ENCODE measurements at places on chromosomes 7 and 10.

DNA sequence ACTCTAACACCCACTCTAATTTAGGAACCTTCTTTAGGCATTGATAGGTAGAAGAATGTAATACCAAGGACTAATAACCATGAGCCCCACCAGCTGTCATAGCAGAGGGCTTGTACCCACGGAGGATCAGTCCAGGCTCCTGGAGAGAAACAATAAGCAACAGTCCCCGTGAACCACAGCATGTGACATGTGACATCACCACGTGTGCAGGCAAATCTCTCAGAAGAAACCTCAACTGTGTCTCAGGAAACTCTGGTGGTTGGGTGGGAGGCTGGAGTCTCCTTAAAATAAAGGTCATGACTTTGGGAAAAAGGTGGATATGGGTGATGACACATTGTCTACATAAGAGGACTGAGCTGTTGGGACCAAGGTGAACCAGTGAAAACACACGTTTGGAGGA, 653.9 kb upstream of the FOXK1 start:
- DNase-seq: no peak

DNA sequence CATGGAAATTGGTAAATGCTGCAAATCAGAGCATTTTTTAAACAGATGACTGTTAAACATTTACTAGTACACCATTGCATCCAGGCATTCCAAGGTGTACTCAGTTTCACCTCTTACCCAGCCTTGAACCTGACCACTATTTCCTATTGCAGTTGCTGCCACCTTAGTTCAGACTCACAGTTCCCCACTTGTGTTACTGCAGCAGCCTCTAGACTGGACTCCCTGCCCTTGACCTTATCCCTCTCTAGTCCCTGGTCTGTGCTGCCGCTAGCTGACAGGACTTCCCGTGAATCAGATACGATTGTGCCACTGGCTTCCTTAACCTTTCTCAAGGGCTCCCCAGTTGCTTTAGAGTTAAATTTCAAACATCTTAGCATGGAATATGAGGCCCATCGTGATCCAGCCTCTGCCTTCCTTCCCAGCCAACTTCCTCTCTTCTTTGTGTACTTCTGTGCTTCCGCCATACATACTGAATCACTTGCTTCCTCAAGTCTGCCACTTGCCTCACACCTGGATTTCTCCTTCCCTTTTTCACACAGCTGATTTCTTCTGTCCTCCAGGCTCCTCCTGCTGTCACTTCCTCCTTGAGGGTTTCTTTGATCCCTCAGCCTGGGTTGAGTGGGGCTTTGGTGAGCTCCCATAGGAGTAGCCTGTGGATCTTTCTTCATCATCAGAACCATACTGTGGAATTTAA, 118.7 kb upstream of the GJD4 start:
- DNase-seq: no peak

DNA sequence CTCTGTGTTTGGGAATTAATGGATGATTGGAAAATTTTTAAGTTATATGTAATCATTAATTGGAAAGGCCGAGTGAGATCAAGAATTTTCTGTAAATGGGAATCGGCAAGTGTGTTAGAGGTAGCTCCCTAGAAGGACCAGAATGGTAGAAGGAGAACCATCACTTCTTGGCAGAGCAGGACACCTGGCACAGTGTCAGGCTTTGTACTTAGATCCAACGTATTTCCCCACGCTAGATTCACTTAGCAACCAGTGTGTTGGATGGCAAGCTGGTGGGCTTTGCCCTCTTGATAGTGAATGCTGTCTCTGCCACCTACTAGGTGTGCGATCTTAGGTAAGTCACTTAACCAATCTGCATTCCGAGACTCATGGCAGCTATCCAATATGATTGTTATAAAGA, 107.8 kb upstream of the ZNF438 start:
- DNase-seq: no peak

DNA sequence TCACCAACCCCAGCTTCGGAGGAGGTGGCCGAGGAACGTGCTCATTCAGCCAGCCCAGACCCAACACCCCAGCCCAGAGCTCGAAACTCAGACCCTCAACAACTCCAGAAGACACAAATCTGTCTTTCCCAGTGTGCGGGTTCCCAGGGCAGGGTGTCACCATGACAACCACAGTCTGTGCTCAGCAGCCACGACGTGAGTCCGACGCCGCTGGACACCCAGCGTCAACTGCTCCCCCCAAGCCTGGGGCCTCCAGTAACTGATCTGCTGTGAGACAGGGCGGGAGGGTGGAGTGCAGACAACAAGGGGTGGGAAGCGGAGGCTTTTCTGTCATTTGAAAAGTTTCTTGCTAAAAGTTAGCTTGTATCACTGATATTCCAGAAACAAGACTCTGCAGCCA, 167.2 kb downstream of the MAD1L1 start:
- DNase-seq: no peak

DNA sequence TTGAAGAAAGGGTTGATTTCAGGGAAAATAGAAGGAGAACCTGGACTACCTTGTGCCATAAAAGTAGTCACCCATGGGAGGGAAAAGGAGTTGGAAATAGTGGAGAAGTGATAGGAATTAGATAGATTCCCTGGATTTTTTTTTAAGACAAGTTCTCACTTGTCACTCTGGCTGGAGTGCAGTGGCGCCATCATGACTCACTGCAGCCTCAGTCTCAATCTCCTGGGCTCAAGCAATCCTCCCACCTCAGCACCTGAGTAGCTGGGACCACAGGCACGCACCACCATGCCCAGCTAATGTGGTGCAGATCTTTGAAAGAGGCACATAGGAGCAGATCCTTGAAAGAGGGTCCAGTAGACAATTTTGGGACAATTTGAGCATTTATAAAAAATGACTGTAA, 9.5 kb upstream of the BLNK start:
- DNase-seq: no peak

- DNase-seq: no peak
Observed at GRCh38 chr10:132248455-132249225, 59.1 kb downstream of the STK32C start.

- DNase-seq: no peak
Observed at GRCh38 chr10:97427571-97428179, 1.7 kb downstream of the PGAM1 start.

GRCh38 chr10:110533149-110533548, 34.3 kb upstream of the SMC3 start:
- DNase-seq: no peak

GRCh38 chr7:2199956-2200583, 32.7 kb downstream of the MAD1L1 start:
- DNase-seq: no peak

- DNase-seq: no peak
Observed at GRCh38 chr10:98667081-98667480, 220.3 kb upstream of the HPS1 start.

DNA sequence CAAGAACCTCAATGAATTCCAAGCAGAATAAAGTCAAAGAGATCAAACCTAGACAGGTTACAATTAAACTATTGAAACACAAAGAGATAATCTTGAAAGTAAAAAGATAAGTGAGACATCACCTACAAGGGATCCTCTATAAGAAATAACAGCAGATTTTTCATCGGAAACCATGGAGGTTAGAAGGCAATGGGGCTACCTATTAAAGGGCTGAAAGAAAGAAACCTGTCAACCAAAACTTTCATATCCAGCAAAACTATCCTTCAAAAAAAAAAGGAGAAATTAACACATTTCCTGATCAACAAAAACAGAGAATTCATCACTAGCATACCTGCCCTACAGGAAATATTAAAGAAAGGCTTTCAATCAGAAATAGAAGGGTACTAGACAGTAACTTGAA, 244.9 kb downstream of the ARHGAP12 start:
- DNase-seq: no peak

- DNase-seq: no peak
Observed at GRCh38 chr7:68107261-68107660, 1110.6 kb downstream of the TYW1 start.

DNA sequence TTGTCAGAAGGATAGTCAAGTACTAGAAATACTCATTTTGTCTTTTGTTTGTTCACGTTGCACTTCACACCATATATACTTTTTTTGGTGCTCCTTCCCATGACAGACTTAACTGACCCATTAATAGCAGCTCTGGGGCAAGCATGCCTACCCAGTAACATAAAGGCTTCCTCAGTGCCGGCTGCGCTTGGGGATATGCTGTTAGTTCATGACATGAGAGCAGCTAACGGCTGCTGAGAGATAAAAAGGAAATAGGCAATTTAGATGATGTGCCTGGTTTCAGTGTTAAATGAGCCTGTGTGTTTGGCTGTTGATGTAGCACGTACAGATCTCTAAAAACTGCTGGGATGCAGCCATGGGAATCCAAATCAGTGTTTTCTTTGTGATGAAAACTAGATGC, 86.4 kb downstream of the TAX1BP1 start:
- no peak for DNase-seq

GRCh38 chr10:44792119-44792775, 118.9 kb upstream of the TMEM72 start:
- no peak for DNase-seq

- no peak for DNase-seq
Observed at GRCh38 chr10:3811291-3811870, 26.4 kb upstream of the KLF6 start.

GRCh38 chr7:18684916-18685315, 189.4 kb downstream of the HDAC9 start:
- DNase-seq: no peak

GRCh38 chr10:20105931-20106330, 289.7 kb downstream of the PLXDC2 start:
- DNase-seq: no peak

- no peak for DNase-seq
Observed at GRCh38 chr10:33876584-33877400, 542.3 kb upstream of the NRP1 start.

DNA sequence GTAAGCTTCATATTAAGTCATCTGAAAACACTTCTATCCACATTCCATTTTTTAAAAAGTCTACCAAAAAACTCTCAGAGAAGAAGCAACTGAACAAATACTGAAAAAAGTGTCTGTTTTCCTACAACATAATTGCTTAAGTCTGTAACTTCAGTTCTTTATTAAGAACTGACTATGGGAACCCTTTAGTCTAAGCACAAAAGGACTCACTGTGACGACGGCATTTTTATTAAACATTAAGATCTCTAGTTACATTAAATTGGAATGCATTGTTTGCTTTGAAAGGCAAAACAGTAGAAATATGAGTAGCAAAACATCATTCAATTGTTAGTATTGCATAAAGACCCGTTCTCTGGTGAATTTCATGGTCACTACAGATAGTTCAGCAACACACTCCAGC, 5.8 kb upstream of the FAM3C start:
- DNase-seq: no peak

DNA sequence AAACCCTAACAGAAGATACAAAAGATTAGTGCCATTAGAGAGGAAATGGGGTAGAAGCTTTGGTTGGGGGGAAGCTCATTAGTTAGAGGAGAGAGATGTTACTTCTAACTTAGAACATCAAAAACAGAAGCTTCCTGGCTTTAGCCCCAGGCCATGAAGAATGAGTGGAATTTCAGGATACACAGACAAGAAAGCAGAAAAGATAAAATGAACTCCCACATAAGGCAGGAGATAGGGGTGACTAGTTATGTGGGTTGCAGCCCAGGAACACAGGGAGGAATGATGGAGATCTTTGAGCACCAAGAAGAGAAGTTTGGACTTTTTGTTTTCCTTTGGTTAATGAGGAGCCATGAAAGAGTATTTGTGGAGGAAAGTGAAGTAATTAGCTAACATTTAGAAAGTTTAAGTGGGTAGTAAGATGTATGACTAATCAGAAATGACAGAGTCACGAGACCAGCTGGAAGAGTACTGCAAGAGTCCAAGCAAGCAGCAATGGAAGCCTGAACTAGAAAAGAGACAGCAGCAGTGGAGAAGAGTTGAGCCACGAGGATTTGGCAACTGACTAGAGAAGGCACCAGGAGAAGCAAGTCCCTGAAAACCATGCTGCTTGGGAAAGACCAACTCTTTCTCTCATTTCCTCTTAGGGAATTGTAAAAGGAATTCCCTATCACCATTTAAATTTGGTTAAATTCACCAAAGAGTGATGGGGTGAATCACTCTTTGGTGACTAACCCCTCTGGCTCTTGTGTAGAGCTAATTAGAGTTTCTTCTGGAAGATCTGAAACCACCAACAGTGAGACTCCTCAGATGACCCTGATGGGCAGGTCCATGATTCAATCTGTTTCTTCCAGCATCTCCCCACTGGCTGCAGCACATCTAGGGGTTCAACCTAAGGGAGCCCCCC, 131.9 kb downstream of the KCNMA1 start:
- no peak for DNase-seq

GRCh38 chr10:53223851-53224250, 451.3 kb upstream of the MBL2 start:
- no peak for DNase-seq

DNA sequence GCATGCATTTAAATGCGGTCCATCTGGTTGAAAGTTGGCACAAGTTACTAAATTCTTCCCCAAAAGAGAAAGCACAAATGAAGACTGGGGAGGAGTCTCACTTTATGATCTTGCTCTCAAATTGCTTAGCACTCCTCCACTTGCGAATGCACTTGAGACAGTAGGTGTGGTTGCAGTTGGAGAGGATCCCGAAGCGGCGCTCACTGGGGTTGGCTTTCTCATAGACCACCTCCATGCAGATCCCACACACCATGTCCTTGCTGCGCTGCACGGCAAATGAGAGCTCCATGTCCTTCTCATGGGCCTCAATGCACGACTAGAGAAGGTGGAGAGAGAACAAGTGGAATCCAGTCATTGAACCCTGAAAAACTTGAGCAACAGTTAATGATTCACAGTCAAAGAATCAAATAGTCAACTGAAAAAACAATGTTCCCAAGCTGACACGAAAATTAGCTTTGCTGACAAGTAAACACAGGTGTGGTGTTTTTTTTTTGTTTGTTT, 22.7 kb downstream of the MKRN1 start:
- no peak for DNase-seq

DNA sequence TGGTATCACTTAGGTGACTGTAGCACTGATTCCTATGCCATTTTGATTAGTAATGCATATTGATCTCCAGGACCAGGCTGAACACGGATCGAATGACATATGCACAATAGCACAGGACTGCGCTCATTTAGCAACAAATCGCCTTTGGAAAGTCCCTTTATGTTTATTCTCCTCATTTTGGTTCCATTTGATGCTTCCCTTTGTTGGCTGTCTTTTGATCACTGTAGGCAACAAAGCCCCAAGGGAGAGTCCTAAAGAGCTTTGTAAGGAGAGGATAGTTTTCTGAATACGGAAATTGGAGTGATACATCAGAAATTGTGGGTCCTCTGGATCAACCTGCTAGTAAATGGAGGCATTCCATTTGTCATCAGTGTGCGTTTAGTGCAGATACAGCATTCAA, 1111.4 kb downstream of the SORCS1 start:
- DNase-seq: no peak

DNA sequence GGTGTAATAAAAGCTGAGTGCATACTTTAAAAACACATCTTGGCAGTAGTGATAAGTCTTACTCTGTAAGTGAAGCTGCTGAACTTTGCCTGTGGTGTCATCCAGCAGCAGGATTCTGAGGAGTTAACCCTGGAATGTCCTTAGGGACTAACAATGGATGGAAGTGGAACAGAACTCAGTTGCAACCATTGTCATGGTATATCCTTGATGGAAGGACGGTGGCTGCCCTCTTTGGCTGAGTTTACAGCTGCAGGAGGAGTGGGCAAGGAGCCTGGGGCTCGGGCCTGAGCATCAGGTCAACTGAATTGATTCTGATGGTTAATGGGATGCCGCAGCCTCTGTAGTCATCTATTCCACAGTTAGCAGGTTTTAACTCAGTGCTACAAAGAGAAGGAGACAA, 56.2 kb downstream of the MRC1 start:
- no peak for DNase-seq

- no peak for DNase-seq
Observed at GRCh38 chr7:151712810-151713125, 164.1 kb downstream of the PRKAG2 start.

- no peak for DNase-seq
Observed at GRCh38 chr10:102826148-102826796, 10.9 kb downstream of the CYP17A1 start.

All from activated naive CD4-positive, alpha-beta T cell (primary cell).